Hematopoietic multipotent progenitor cell treated with erythropoietin and hydrocortisone succinate and interleukin-3 and kit ligand, for 6 days (in vitro differentiated cells): ENCODE measurements at places on chromosomes 5 and 9.

GRCh38 chr5:142826093-142826492, 55.9 kb downstream of the ARHGAP26 start:
- DNase-seq: no peak

GRCh38 chr9:110842169-110842568, 173.6 kb downstream of the MUSK start:
- no peak for DNase-seq

- DNase-seq: peak; percentile 97
Measured at GRCh38 chr9:126985870-126986498, 71.4 kb downstream of the RALGPS1 start.

DNA sequence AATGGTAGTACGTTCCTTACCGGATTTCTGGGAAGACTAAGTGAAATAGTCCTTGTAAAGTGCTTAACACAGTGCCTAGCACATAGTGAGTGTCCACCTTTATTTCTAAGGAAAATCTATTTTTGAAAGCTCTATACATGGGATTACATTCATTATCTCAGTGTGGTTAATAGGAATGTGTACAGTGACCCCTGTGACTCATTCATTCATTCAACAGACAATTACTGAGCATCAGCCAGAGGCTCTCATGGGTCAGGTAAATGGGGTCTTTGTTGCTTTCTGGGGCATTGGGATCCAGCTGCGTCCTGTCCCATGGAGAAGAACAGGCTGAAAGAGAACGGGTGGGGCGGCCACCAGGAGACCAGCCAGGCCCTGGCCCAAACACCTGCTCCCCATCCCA, 226.2 kb upstream of the TBC1D2 start:
- no peak for DNase-seq

GRCh38 chr5:110161162-110161561, 471.4 kb downstream of the MAN2A1 start:
- DNase-seq: no peak

- no peak for DNase-seq
Measured at GRCh38 chr9:3846573-3846972, 320.8 kb upstream of the RFX3 start.

- no peak for DNase-seq
Measured at GRCh38 chr5:100186181-100186580, 349.0 kb upstream of the FAM174A start.

GRCh38 chr5:73900566-73900965, 274.6 kb downstream of the ARHGEF28 start:
- no peak for DNase-seq

DNA sequence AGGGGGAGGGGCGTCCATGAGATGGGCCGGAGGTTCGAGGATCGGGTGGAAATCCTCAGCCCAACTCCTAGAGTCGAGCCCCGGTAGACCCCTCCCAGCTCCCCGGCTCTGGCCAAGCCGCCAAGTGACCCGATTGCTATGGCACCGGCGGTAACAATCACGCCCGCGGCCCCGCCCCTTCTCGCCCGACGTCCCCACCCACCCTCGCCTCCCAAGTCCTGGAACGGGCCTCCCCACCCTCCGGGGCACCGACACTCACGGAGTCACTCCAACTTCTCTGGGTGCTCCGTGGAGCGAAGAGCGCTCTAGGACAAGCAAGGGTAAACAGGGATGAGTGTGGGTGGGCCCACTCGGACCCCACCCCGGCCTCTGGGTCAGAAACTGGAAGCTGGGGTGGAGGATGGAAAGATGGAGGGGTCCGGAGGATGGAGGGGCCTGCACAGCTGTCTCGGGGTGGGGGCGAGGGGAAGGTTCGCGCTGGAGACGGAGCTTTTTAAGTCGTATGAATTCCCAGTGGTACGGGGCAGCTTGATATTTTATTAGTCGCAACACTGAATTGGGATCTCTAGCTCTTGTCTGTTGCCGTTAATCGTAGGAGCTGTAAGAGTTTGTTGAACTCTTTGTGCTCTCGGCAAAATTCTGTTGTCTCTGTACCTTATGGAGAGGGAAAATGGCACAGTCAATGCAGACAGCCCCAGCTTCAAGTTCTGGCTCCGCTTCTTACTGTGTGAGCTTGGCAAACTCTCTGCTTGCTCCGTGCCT, at the start of gene SPACA9:
Gene SPACA9 (plus strand): TSS at position 204 of the 762 bp plus-strand sequence. CDS start 5,050 bp downstream, outside the sequence.
- DNase-seq: peak; percentile 50

- peak; percentile 95 for DNase-seq
Measured at GRCh38 chr9:130112538-130113151, 58.9 kb downstream of the GPR107 start.

GRCh38 chr5:18517641-18518380, 883.6 kb downstream of the TAF11L14 start:
- DNase-seq: no peak

DNA sequence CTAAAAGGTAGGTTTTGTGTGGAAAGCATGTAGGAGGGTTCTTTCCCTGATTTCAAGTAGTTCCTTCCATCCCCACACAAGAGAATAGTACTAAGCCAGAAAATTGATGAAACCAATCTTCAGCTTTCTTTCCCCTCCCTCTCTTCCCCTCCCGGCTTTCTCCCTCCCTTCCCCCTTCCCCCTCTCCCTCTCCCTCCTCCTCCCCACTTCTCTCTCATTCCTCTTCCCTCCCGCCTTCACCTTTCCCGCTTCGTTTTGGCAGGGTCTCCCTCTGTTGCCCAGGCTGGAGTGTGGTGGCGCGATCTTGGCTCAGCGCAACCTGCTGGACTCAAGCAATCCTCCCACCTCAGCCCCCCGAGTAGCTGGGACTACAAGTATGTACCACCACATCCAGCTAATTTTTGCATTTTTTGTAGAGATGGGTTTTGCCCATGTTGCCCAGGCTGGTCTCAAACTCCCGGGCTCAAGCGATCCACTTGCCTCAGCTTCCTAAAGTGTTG, 85.8 kb downstream of the ZCCHC7 start:
- no peak for DNase-seq

- DNase-seq: no peak
Measured at GRCh38 chr9:38412751-38413150, 11.5 kb downstream of the IGFBPL1 start.

DNA sequence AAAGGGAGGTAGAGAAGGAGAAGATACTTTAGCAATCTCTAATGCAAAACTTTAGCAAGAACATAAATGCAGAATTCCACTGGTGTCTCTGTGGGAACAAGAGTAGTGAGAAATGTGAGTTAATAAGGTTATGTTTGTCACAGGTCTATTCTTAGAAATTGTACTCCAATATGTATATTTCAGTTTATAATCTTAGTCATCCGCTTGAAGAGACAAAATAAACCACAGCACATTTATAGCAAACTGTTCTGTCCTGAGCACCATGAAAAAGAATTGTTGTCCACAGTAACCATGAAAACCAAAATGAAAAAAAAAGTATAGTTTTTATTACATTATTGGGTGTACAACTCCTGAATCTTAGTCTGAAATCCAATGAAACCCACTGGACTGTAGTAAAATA, 93.6 kb upstream of the TSLP start:
- no peak for DNase-seq

- peak; percentile 94 for DNase-seq
Measured at GRCh38 chr5:132500931-132501628, 10.5 kb upstream of the IRF1 start.

GRCh38 chr9:93064392-93065134, 6.1 kb downstream of the SUSD3 start:
- peak; percentile 86 for DNase-seq

DNA sequence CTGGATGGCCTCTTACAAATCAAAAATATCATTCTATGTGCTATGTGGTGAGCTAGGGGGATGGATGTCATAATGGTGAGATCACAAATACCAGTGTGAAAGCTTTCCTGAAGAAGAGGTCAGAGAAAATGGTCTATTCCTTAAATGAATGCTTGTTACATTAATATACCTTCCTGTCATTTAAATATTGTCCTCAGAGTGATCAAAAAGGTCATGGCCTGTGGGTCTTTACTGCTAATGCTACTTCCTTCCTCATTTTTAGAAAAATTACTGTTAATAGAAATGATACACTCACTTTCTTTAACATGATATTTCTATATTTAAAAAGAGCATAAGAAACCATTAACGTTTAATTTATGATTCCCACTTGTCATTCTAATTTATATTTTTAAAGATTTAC, 9.7 kb downstream of the OMD start:
- DNase-seq: no peak

- peak; percentile 79 for DNase-seq
Measured at GRCh38 chr9:68560071-68560844, 19.6 kb upstream of the TMEM252 start.

GRCh38 chr5:75242067-75242466, 5.4 kb upstream of the ANKRD31 start:
- no peak for DNase-seq

- no peak for DNase-seq
Measured at GRCh38 chr9:110809038-110809595, 140.5 kb downstream of the MUSK start.

DNA sequence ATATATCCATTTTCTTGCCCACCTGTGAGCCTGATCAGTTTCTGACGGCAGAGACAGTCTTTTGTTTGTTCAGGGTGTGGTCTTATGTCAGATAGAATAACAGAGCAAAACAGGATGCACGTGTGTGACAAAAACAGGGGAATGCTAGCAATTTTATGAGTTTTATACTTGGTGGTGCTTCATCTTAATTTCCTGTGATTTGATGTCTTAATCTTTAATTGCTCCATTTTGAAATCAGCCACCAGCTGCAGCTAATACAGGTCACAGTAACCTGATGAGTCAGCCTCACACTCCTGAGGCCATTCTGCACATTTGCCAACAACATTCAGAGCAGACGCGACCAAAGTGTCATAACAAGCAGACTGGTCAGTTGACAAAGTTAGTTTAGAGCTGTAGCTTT, 42.3 kb upstream of the JMY start:
- DNase-seq: no peak

DNA sequence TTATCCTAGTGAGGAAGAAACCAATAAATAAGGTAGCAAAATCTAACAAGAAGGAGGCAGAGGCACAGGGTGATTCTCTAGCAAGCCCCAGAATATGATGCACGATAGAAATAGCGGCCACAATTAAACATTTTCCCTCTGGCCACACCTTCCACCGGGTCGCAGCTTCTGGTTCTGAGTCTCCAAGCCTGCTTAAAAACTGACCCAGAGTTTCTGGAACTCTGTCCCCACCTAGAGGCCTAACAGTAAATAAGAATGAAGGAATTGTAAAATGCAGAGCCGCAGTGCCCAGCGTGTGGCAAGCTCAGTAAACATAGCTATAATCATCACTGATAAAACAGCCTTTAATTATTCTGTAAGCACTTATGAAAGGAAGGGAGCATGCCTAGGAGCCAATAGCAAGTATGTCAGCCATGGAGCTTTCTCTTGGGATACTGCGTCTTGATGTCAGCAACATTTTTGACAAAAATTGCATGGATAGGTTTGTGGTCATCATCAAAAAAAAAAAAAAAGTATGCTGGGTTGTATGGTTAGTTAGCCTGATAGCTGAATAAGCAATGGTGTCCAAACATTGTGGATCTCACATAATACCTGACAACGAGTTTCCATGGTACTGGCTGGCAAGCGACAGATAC, 465.5 kb downstream of the DNAH5 start:
- DNase-seq: peak; percentile 52

DNA sequence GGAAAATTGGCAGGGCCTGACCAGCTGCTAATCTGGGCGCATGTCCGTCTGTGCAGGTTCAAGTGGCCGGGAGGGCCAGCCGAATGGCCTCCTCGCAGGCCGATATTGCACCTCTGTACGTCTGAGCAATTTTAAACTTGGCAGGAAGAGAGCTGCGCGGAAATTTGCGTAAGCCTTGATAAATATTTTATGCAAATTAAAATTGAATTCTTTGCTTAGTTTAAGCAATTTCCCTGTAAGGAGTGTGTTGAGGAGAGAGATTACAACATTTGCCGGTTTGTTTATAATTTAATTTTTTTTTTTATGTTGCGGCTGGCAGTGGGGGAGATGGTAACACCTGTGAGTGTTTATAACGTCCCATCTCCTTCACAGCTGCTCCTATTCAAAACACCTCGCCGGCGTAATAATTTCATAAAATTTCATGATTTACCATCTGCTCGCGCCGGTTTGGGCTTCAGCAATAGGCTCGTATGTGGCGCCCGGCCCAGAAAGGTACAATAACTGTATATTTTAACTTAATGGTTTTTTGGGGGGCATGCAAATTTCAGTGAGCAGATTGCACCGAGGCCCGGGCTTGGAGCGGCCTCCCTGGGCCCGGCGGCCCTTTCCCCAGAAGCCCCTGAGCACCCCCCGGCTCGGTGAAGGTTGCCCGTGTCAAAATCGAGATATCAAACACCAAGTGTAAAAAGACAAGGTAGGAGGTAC, 269.4 kb upstream of the MVB12B start:
- DNase-seq: no peak

GRCh38 chr9:114430457-114430856, 42.7 kb upstream of the AKNA start:
- no peak for DNase-seq
